ENCODE measurements at places on chromosomes 3 and 15.

DNA sequence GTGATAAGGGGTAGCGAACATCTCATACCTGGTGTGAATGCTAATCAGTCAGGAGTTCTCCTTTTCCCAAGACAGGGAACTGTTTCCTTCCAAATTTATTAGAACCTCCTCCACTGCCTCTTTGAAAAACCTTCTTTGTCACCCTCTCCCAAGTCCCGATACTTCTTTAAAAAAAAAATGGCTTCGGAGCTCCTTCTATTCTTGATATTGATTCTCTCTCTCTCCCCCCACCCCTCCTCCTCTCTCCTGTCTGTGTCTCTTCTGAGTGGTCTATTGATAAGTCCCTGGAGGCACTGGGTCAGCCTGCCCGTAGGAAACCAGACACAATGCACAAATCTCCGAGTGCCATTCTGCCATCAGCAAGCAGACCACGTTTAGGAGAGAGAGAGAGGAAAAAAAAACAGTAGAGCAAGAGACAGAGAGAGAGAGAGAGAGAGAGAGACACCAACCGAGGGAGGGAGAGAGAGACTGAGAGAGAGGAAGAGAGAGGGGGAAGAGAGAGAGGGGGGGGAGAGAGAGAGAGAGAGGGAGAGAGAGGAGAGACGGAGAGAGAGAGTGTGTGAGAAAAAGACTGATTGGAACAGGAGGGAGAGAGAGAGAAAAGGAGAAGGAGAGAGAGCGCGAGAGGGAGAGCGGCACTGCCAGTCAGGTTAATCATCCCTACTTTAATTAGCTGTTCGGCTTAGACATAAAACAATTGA is 160.9 kb downstream of the TIGIT start:
- DNase-seq: no peak

DNA sequence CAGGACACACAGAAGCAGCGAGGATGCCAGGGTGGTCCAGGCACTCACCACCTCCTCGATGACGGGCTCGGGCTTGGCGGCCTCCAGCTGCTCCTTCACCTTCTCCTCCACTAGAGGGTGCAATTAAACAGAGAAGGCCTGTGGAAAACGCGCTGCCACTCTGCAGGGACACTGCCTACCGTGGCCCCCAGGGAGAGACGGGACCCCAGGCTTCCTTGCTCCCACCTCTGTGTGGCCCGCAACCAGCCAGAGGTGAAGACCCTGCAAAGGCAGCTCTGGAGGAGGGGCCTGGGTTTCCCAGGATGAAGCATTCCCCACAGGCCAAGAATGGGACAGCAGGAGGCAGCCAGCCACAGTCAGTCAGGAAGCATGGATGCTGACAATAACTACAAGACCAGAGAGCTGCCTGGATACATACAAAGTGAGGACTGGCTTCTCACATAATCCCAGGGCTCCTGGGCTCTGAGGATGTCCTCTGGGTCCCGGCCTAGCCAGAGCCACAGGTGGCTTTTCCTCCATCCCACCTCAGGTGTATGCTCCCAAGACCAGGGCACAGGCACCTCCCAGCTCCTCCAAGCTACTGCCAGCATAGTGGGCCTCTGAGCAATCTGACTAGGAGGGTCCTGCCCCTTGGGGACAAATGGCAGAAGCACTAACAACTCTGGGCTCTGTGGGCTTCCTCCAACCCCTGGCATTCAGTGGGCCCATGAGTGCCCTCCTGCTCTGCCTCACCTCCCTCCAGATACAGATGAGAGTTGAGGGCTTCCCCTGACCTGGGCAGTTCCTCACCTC is 46.2 kb downstream of the PTH1R start:
- DNase-seq: no peak

- DNase-seq: no peak
These were observed 380.7 kb downstream of the LPP start for GRCh38 chr3:188534633-188535032.

GRCh38 chr15:38197553-38197952 is 55.1 kb upstream of the SPRED1 start:
- no peak for DNase-seq

DNA sequence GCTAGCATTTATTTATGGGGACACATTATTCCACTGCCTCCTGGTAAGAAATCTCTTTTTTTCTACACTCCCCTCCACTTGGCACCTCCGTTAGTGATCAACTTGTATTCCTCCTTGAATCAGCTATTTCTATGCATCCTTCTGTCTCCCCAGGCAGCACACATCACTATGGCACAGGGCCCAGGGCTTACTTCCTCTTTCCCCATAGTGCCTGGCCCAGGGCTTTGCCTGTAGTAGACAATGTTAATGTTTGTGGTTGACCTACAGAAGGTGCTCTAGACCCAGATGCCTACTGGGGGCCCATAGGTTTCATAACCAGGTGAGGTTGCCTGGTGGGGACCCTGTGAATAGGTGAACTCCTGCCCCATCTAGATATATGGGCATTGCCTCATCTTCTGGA is 44.9 kb downstream of the EPHB1 start:
- DNase-seq: no peak

GRCh38 chr15:79408041-79408440 is 24.1 kb upstream of the MINAR1 start:
- DNase-seq: no peak

All from activated naive CD4-positive, alpha-beta T cell (primary cell).